CD4-positive, alpha-beta T cell treated with Interleukin-6 at 100 ng/mL for 8 hours (primary cell): ENCODE measurements at places on chromosomes 3 and 15.

GRCh38 chr3:120137548-120137947 is 43.3 kb upstream of the GSK3B start:
- DNase-seq: no peak

DNA sequence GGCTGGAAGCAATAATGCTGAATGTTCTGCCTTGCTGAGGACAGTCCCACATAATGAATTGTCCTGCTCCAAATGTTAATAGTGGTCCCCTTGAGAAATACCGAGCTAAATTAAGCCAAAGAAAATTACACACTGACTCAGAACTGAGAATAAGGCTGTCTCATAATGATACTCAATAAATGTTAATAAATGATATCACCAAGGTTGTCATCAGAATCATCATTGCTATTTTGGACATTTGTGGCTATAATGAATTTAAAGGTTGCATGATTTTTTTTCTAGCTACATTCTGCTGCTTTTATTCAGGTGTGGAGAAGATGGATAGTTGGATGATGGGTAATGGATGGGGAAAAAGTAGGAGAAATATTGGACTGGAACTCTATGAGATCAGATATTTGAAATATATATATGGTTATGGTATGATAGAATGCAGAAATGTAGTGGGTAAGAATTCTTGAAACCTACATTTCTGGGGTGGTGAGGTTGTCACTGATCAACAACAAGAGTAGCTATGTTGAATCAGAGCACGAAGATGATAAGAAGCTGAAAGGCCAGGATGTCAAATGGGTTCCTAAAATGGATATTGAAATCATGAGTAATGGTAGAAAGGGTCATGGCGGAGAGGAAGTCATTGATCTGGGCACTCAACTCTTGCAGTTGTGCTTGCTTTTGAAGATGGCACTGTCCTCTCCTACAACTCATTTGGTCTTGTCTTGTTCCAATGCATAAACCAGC is 12.8 kb downstream of the CHST2 start:
- no peak for DNase-seq

DNA sequence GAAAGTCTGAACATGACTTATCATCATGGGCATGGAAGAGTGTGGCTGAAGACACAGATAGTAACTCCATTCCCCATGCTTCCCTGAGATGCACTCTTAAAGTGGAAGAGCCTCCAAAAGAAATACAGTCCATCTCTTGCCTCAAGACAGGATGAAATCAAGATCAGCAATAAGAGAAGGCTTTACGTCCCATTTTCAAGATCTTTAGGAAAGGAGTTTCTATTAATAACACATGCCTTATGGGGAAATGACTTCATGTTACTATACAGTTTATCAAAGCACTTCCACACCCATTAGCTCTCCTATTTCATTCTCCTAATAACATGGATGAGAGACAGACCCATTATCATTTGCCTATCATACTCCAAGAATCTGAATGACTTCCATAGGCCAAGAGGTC is 6.1 kb upstream of the KBTBD12 start:
- no peak for DNase-seq

DNA sequence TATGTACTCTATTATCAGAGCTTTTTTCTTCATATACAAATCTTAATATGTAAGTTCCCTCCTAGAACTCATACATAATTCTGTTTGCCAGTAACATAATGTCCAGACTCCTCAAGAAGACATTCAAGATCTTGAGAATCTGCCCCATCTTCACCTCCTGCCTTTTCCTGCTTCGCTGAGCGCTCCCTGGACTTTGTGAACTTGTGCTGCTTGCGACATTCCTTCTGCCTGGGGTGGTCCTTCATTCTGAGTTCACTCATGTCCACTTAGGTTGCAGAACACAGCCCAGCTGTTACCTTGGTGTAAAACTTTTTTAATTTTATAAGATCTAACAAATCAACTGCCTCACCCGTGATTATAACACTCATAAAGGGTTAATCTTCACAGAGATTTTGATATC is 478.5 kb upstream of the EPHA3 start:
- DNase-seq: no peak

DNA sequence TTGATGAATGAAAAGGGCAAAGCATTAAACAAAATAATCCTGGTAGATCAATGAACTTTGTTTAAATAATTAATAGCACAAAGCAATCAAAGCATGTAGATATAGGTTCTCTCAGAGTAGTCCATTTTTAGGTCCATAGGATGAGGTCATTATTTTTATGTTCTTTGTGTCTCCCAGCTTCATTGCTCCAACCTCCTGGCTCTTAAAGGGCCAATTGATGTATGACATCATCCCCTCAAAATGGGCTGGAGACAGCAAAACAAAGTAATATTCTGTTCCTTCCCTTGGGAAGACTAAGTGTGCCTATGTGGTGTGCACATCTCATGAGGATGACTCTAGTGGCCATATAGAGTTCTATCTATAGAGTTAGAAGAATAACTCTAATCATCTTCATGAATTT is 49.5 kb downstream of the HMG20A start:
- no peak for DNase-seq

- DNase-seq: no peak
Observed at GRCh38 chr3:122416966-122417365, 1.1 kb upstream of the WDR5B start.

GRCh38 chr15:77053709-77054108 is 17.2 kb downstream of the TSPAN3 start:
- no peak for DNase-seq

GRCh38 chr3:15781637-15782402 is 16.0 kb downstream of the ANKRD28 start:
- no peak for DNase-seq

DNA sequence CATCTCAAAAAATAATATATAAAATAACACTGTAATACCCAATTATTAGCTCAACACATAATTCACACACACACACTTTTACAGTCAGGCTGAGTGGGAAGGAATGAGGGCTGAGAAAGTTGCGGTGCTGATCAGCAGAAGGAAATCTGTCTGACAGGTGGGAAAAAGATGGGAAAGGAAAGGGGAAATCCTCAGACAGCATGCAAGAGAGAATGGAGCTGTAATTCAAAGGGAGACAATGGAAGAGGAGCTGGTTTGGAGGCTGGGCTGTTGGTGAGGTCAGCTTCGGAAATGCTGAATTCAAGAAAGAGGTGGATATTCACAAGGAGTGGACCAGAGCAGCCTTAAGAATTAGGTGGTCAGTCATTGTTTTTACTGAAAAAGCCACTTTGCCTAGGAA is 121.6 kb upstream of the LMOD3 start:
- no peak for DNase-seq

DNA sequence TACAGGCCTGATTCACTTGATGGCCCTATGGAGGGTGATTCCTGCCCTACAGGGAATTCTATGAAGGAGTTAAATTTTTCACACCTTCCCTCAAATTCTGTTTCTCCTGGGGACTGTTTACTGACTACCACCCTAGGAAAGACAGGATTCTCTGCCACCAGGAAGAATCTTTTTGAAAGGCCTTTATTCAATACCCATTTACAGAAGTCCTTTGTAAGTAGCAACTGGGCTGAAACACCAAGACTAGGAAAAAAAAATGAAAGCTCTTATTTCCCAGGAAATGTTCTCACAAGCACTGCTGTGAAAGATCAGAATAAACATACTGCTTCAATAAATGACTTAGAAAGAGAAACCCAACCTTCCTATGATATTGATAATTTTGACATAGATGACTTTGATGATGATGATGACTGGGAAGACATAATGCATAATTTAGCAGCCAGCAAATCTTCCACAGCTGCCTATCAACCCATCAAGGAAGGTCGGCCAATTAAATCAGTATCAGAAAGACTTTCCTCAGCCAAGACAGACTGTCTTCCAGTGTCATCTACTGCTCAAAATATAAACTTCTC is 43.6 kb downstream of the BLM start:
- DNase-seq: no peak

- no peak for DNase-seq
Observed at GRCh38 chr3:177519588-177519987, 322.3 kb upstream of the TBL1XR1 start.

DNA sequence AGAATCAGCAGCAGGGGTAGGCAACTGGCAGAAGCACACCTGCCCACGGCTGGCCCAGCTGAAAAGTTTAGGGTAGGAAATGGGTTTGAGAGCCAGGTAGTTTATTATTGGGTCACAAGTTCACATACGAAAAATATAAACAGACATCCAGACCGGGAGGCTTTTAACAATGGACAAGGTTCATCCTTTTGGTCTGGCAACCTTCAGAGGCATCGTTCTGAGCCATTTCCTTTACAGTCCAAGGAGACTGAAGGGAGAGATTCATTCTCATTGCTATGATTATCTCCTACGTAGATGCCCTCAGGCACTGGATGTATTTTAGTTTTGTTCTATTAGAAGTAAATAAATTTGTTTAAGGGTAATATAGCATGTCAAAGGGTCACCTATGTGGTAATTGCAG is 248.0 kb upstream of the THBS1 start:
- no peak for DNase-seq

DNA sequence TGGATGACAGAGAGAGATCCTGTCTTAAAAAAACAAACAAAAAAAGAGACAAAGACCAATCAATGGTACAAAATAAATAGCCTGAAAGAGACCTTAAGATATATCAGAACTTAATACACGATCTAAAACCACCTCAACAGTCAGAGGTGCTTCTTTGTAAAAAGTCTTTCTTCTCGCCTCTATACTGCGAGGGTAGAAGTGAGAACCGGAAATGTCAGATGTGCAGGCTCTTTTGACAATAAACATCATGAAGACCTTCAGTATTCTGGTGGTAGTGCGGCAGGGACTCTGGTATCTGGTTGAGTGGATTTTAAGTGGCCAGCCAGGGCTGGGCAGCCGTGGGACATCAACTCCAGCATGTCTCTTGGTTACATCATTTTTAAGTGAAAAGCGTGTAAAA is 30.0 kb downstream of the RUBCN start:
- DNase-seq: no peak

- DNase-seq: no peak
Observed at GRCh38 chr3:165644331-165644730, 192.9 kb downstream of the BCHE start.

DNA sequence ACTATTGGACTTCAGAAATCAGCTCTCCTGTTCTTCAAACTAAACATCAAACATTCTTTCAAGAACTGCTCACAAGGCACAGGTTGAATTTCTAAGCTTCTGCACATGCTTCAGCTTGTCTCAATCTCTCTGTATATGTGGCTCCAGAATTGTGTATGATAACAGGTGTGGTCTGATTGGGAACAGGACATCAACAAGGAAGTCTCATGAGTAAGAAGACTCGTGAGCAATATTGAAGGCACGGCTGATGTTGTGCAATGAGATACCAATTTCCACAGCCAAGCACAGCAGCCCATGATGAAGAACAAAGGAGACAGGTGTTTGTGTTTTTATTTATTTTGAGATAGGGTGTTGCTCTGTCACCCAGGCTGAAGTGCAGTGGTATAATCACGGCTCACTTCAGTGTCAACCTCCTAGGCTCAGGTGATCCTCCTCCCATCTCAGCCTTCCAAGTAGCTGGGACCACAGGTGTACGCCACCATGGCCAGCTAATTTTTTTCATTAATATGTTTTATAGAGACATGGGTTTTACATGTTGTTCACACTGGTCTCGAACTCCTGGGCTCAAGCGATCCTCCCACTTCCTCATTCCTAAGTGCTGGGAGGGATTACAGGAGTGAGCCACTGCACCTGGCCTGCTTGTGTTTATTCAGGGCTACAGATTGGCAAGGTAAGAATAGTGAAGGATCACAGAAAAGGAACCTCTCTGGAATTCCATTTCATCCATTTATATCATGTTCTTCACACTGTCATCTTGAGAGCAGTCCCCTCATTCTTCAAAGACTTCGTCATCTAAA is 32.2 kb upstream of the ABHD17C start:
- DNase-seq: no peak

GRCh38 chr3:65928110-65928509 is 110.6 kb downstream of the MAGI1 start:
- DNase-seq: no peak

- no peak for DNase-seq
Observed at GRCh38 chr15:82047453-82048400, 1.9 kb upstream of the MEX3B start.

DNA sequence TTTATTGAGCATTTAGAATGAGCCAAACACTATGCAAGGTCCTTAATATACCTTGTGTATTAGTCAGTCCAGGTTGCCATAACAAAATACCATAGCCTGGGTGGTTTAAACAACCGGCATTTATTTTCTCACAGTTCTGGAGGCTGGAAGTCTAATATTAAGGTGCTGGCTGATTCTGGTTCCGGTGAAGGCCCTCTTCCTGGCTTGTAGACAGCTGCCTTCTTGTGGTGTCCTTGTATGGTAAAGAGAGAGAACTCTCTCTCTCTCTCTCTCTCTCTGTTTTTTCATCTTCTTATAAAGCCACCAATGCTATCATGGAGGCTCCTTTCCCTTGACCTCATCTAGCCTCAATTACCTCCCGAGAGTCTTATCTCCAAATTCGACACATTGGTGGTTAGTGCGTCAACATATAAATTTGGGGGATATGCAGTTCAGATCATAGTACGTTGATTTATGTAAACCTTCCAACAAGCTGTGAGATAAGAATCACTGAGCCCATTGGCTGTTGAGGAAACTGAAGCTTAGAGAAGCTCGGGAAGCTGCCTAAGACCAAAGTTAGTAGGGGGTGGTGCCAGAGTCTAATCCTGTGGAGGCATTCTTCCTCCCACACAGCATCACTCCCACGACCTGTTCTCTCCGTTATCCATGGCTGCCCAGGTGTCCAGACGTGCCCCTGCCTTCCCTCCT is 298.0 kb upstream of the PROK2 start:
- DNase-seq: no peak

DNA sequence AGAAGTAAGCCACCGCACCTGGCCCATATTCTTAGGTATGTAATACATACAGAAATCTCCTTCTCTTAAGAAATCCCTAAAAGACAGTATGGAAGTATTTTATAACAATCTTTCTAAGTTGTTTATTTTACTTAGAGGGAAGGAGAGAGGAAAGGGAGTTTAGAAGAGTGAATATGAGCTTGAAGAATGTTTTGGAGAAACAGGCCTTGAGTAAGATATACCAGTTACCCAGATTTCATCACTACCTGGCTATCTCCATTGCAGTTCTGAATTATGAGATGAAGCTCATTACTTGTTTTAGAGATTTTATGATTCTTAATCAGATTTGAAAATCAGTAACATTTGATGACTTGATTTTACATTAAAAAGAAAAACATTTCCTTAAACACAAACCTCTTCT is 71.9 kb downstream of the DCUN1D1 start:
- no peak for DNase-seq

- no peak for DNase-seq
Observed at GRCh38 chr15:32909431-32909830, 191.6 kb downstream of the GREM1 start.

DNA sequence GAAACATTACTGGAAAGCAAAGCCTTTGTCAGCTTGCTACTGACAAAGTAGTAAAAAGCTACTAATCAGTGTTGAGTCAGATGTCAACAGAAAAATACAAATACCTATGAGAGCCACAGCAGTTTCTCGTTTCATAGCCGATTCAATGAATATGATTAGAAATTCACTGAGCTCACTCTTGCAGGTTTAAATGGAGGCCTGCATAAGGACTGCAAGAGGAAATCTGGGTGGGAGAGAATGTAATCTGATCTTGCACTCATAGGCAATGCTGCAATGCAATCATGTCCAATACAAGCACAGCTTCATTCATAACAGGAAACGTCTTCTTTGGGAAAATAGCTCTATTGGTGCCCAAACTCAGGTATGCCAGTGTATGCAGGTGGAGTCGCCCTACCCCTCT is 608.8 kb downstream of the ROBO2 start:
- DNase-seq: no peak
